Muscle of leg (tissue), 16 donors: ENCODE measurements at places on chromosomes 2 and 18. TPM values are rescaled to one million over a fixed set of nuclear protein-coding genes. Genes with fewer than 3 reads are reported as not detected.

DNA sequence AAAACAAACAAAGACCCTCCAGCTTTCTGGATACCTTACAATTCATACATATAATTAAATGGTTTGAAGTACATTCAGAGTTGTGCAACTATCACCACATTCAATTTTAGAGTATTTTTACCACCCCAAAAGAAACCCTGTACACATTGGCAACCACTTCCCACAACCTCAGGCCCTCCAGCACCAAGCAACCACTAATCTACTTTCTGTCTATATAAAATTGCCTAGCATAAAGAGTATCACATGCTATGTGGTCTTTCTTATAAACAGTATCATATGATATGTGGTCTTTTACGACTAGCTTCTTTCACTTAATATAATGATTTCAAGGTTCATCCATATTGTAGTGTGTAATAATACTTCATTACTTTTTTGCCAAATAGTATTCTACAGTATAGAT, 7.3 kb downstream of the IER3IP1 start:
- no peak for DNase-seq

DNA sequence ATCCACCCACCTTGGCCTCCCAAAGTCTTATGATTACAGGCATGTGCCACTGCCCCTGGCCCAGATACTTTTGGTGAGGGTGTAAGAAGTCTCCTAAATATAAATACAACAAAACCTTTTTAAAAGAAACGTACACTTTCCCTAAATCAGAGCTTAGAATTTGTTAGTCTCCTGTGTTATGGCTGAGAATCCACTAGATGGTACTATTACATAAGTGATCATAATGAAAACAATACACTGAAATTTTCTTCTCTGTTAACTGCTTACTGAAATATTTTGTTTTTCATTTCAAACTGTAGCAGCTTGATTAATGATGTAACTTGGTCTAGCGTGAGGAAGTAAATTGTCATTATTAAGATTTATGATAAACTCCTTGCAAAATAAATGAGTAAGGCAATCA, 74.8 kb upstream of the FAM98A start:
- peak; percentile 2 for DNase-seq

DNA sequence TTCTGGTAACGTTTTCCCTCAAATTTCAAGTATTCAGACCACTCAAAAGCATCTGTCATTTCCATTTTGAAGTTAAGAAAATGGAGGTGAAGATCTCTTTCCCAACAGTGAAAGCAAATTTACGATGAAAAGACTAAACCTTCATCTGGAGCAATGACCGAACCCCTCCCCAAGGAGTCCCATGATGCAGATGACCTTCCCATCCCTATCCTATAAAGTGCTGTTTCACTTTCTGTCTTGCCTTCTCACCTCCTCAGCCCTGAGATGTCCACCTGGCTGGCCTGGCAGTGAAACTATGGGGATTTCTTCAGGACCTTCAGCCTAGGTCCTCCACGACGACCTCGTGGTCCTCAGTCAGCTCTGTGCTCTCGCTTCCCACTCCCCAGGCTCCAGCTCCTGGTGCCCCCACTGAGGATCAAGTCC, 925 bp upstream of the NPC1 start:
- no peak for DNase-seq

FBLN7 gene
- 13.1 TPM for polyA plus RNA-seq

TRABD2A gene
- polyA plus RNA-seq, result 0.63 TPM

CCDC102B gene
- polyA plus RNA-seq, result 13.3 TPM

CFC1 gene
- polyA plus RNA-seq, result not detected

SP9 gene
- polyA plus RNA-seq, result 0.10 TPM

SERTAD2 gene
- 20.2 TPM for polyA plus RNA-seq
